CD8-positive, alpha-beta T cell (primary cell): ENCODE measurements at places on chromosomes 5 and 9. TPM values are rescaled to one million over a fixed set of nuclear protein-coding genes. Genes with fewer than 3 reads are reported as not detected.

The RAB3C gene
- total RNA-seq, result not detected

The GGTA1 gene
- total RNA-seq, result not detected

The F2RL1 gene
- total RNA-seq, result 2.7 TPM

The TMEM215 gene
- not detected for total RNA-seq

The SMIM33 gene
- total RNA-seq, result not detected
